Heart left ventricle (tissue), 16 donors: ENCODE measurements at places on chromosomes 16 and 17. TPM values are rescaled to one million over a fixed set of nuclear protein-coding genes. Genes with fewer than 3 reads are reported as not detected.

DNA sequence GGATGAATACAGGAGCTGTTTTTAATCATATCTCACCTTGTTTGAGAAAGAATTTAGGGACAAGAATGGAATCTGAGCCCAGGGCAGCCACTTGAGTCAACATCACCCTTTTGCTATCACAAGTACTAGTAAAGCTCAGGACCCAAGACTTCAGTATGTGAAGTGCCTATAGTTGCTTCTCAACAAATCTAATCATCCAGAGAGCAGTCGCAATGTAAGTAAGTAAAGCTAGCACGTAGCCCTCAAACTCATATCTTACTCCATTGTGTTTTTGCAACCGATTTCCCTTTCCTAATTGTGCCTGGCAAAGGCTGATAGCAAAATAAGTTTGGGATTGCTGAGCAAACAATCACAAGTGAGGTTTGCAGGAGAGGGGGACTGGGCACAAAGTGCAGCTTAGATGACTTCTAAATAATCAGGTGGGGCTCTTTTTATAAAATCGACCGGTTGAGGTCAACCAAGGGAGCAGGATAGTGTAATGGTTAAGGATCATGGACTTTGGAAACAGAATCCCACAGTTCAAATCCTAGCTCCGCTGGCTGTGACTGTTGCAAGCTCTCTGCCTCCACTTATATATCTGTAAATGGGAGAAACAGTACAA, 13.0 kb downstream of the TOB1 start:
- peak overlapping the region; percentile 83 for H3K27ac ChIP-seq
- peaks cover 36% of the 10 kb centered on the region for H3K4me1 ChIP-seq
- H3K4me3 ChIP-seq, result no peak overlapping the region
- no peaks in the 10 kb centered on the region for H3K27me3 ChIP-seq

DNA sequence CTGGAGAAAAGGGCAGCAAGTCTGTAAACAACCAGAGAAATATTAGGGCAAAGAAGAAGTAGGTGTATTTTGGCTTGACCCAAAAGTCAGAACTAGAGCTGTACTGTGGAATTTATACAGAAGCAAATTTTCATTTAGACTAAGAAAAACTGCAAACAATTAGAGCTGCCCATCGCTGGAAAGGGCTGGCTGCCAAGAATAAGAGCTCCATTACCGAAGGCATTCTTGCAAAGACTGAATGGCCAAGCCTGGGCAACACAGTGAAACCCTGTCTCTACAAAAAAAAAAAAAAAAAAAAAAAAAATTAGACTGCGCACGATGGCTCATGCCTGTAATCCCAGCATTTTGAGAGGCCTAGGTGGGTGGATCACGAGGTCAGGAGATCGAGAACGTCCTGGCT, 53.9 kb upstream of the TMC5 start:
- H3K4me1 ChIP-seq, result no peaks in the 10 kb centered on the region
- DNase-seq, result no peak
- no peaks in the 10 kb centered on the region for H3K36me3 ChIP-seq
- no peak overlapping the region for H3K27ac ChIP-seq

The CLEC3A gene
- total RNA-seq, result not detected

GRCh38 chr17:59415397-59415796, 83.9 kb downstream of the YPEL2 start:
- H3K27ac ChIP-seq, result no peak overlapping the region
- no peaks in the 10 kb centered on the region for H3K27me3 ChIP-seq
- H3K36me3 ChIP-seq, result no peaks in the 10 kb centered on the region
- peaks cover 22% of the 10 kb centered on the region for H3K4me1 ChIP-seq
- H3K4me3 ChIP-seq, result no peak overlapping the region

- no peaks in the 10 kb centered on the region for H3K27me3 ChIP-seq
- no peaks in the 10 kb centered on the region for H3K4me1 ChIP-seq
- no peaks in the 10 kb centered on the region for H3K36me3 ChIP-seq
Observed at GRCh38 chr17:5635949-5636348, 51.6 kb upstream of the NLRP1 start.

DNA sequence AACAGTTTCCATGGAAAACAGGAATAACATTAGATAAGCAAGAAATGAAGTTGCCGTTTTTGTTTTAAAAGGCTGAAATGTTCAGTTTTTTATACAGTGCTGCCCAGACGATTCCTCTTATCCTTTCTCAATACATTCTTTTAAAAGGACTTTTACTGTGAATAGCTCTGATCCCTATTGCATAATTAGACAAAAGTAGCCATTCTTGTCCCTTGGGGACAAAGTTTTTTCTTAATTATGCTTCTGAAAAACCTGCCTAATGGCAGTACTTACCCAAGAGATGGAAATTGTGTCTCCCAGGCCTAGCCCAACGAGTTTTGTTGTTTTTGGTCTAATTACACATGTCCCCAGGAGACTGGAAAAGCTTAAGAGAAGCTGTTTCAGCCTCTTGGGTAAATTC, 27.6 kb downstream of the NXPH3 start:
- H3K4me1 ChIP-seq, result peaks cover 36% of the 10 kb centered on the region
- no peaks in the 10 kb centered on the region for H3K27me3 ChIP-seq
- peaks cover 100% of the 10 kb centered on the region for H3K36me3 ChIP-seq
- DNase-seq, result no peak

DNA sequence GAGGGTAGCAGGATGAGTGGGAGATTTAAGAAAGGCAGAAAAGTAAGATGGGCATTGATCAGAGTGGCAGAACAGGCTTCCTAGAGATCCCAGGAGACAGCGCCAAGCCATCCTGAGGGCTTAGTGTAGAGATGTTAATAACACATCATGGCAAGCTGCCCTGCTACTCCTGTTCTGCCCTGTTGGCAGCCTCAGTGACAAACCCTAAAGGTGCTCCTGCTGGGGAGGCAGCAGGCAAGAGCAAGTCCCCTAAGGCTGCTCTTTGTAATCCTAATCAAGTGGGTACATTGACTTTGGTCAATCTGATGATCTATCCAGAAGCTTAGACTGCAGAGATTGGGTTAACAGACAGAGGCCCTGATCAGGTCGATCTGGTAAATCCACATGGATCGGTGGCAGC, 16.3 kb downstream of the ANKFN1 start:
- H3K27ac ChIP-seq, result no peak overlapping the region
- no peaks in the 10 kb centered on the region for H3K36me3 ChIP-seq
- peaks cover 6% of the 10 kb centered on the region for H3K4me1 ChIP-seq
- no peaks in the 10 kb centered on the region for H3K27me3 ChIP-seq

The PARD6A gene
- total RNA-seq, result 2.3 TPM

- H3K27ac ChIP-seq, result no peak overlapping the region
- no peaks in the 10 kb centered on the region for H3K4me1 ChIP-seq
- H3K4me3 ChIP-seq, result no peak overlapping the region
- H3K27me3 ChIP-seq, result no peaks in the 10 kb centered on the region
- H3K36me3 ChIP-seq, result peaks cover 18% of the 10 kb centered on the region
- peak; percentile 90 for DNase-seq
Observed at GRCh38 chr17:80942423-80943345, 49.0 kb upstream of the CHMP6 start.

The PCGF2 gene
- 26.3 TPM for total RNA-seq

The GAST gene
- not detected for total RNA-seq

DNA sequence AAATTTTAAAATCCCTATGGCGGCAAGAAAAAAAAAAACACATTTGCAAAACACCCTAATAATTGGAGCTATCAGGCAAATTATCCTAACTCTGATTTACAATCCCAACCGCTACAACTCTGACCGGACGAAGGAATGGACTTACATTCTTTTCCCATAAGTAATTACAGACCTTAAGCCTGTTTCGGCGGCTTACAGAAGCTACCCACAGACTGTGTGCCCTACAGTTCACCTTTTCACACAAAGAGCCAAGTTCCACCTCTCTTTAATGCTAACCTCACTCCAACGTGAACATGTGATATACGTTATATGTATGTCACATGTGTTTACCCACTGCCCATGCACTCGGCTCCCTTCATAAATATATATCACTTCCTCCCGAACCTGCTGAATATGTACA, 8.7 kb upstream of the MEAK7 start:
- H3K27me3 ChIP-seq, result no peaks in the 10 kb centered on the region
- no peaks in the 10 kb centered on the region for H3K36me3 ChIP-seq
- H3K27ac ChIP-seq, result no peak overlapping the region
- peaks cover 6% of the 10 kb centered on the region for H3K4me1 ChIP-seq

DNA sequence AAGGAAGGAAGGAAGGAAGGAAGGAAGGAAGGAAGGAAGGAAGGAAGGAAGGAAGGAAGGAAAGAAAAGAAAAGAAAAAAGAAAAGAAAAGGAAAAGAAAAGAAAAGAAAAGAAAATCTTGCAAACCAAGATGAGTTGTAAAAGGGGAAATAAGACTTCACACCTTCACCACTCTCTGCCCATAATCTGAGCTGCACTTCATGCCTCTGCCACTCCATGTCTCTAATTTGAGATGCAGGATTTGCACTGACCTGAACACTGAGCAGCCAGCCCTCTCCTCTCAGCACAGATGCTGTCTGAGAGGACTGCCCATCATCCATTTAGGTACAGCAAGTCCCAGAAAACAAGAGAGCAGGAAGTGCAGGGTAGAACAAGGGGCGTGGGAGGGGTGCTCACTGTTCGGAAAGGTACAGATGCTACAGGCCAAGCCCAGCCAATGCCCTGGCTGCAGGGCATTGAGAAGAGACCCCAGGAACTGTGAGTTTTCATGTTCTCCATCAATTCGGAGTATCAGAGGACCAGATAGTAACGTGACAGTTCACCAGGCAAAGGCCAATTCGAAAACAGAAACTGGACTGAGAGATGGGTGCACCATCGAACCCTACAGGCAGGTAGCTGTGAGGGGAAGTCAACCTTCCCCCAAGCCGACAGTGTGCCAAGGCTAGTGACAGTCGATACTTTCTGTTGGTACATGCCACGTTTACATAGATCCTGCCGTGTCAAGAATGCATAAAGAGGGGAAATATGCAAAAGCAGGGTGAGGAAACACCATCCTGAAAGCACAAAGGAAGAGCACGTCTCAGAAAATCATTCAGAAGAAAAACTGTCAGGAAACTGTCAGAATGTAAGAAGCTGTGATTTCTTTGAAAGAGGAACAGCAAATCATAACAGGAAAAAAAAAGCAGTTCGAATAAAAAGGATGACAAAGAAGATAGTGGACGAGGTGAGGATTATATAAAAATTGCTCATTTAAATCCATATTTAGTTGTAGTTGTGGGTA, 142.0 kb upstream of the RCVRN start:
- peaks cover 3% of the 10 kb centered on the region for H3K4me1 ChIP-seq
- H3K27ac ChIP-seq, result peak overlapping the region; percentile 13
- H3K36me3 ChIP-seq, result no peaks in the 10 kb centered on the region
- no peaks in the 10 kb centered on the region for H3K27me3 ChIP-seq
- no peak overlapping the region for H3K4me3 ChIP-seq

The C16orf46 gene
- total RNA-seq, result 1.0 TPM

DNA sequence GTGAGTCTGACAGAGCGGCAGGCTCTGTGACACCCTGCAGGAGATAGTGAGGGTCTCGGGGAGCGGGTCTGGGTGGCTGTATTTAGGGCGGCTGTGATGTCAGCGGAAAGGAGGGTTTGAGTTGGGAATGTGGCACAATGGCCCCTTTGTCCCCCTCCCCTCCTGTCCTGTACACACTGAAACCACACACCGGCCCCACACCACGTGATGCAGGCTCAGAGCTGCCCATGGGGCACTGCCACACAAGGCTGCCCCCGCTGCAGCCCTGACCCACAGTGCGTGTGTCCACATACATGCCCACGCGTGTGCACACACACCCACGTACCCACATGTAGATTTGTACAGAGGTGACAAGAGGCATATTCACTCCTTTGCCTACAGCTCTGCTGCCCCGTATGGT, 15.3 kb downstream of the SGCA start:
- DNase-seq, result no peak
- H3K36me3 ChIP-seq, result peaks cover 8% of the 10 kb centered on the region
- no peaks in the 10 kb centered on the region for H3K27me3 ChIP-seq
- no peak overlapping the region for H3K4me3 ChIP-seq
- peaks cover 35% of the 10 kb centered on the region for H3K4me1 ChIP-seq

The CMTM2 gene
- total RNA-seq, result not detected

GRCh38 chr16:81493755-81494433, 49.3 kb downstream of the CMIP start:
- H3K36me3 ChIP-seq, result no peaks in the 10 kb centered on the region
- no peaks in the 10 kb centered on the region for H3K27me3 ChIP-seq
- no peak for DNase-seq
- peaks cover 12% of the 10 kb centered on the region for H3K4me1 ChIP-seq
- H3K27ac ChIP-seq, result peak overlapping the region; percentile 13
- H3K4me3 ChIP-seq, result no peak overlapping the region

GRCh38 chr16:12613131-12613991, 190.3 kb downstream of the CPPED1 start:
- no peaks in the 10 kb centered on the region for H3K4me1 ChIP-seq
- DNase-seq, result no peak
- no peak overlapping the region for H3K4me3 ChIP-seq
- H3K36me3 ChIP-seq, result no peaks in the 10 kb centered on the region
- H3K27me3 ChIP-seq, result no peaks in the 10 kb centered on the region

DNA sequence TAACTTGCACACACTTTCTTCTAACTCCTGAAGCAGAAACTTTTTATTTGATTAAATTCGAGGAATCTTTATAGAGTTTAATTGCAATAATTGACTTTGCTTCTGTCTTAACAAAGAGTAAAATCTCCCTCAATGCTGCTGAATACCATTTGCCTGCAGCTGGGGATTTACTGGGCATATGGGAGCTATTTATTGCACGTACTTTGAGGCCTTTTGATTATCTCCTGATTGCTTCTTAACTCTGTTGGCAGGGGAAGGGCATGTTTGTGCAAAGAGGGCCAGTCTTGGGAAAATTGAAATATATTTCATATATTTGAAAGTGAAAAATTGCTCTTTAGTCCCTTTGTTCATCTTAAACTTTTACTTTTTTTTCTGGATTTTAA, 156.8 kb upstream of the CHMP6 start:
- H3K36me3 ChIP-seq, result no peaks in the 10 kb centered on the region
- DNase-seq, result no peak
- H3K27me3 ChIP-seq, result no peaks in the 10 kb centered on the region
- no peak overlapping the region for H3K4me3 ChIP-seq
- no peak overlapping the region for H3K27ac ChIP-seq

The CDT1 gene
- total RNA-seq, result 1.6 TPM

The CCNF gene
- total RNA-seq, result 1.2 TPM

- no peak for DNase-seq
- H3K36me3 ChIP-seq, result no peaks in the 10 kb centered on the region
- H3K27me3 ChIP-seq, result no peaks in the 10 kb centered on the region
- H3K27ac ChIP-seq, result no peak overlapping the region
- H3K4me1 ChIP-seq, result no peaks in the 10 kb centered on the region
Observed at GRCh38 chr17:58191241-58191896, 1.2 kb upstream of the EPX start.

The NAGS gene
- 1.0 TPM for total RNA-seq

GRCh38 chr17:50468304-50469207, at the start of gene CHAD:
Gene CHAD, minus strand, starts transcription at chr17:50468880. Its CDS starts 67 bp downstream, at chr17:50468813.
- peak within 1 kb of the TSS; percentile 49 for H3K4me3 ChIP-seq
- peaks cover 12% of the 10 kb centered on the region for H3K27me3 ChIP-seq
- DNase-seq, result no peak
- no peaks in the 10 kb centered on the region for H3K36me3 ChIP-seq
